ENCODE measurements at places on chromosomes 3 and 15. TPM values are rescaled to one million over a fixed set of nuclear protein-coding genes. Genes with fewer than 3 reads are reported as not detected.

Gene CMTM6
- 55.5 TPM for total RNA-seq

Gene CLDN1
- total RNA-seq, result 0.39 TPM

Gene ESYT3
- total RNA-seq, result 1.2 TPM

Gene GP5
- 1.0 TPM for total RNA-seq

Gene SOX14
- not detected for total RNA-seq

Gene NLGN1
- not detected for total RNA-seq

Gene PAQR5
- total RNA-seq, result not detected

Gene ITIH4
- total RNA-seq, result 9.7 TPM

Gene CRABP1
- total RNA-seq, result not detected

Gene OIP5
- total RNA-seq, result 18.7 TPM

Gene TGM5
- 0.09 TPM for total RNA-seq

Gene GOLGA8G
- not detected for total RNA-seq

Gene ISLR
- not detected for total RNA-seq

Gene TTLL13
- total RNA-seq, result 0.34 TPM

Gene PRICKLE2
- total RNA-seq, result not detected

Gene TRPM1
- total RNA-seq, result not detected

Gene KNG1
- not detected for total RNA-seq

Gene HTR3E
- total RNA-seq, result not detected

Gene KBTBD8
- total RNA-seq, result 8.0 TPM

Gene MINAR1
- 0.95 TPM for total RNA-seq

Gene SERPINI2
- not detected for total RNA-seq

Gene TRIP4
- 21.1 TPM for total RNA-seq

Gene SCG5
- total RNA-seq, result 4.1 TPM

Gene BBX
- 33.3 TPM for total RNA-seq

Gene SENP2
- total RNA-seq, result 29.8 TPM

Gene CYP8B1
- not detected for total RNA-seq

Gene CD80
- 9.6 TPM for total RNA-seq

Gene SLC9C1
- not detected for total RNA-seq

Gene ITPKA
- 0.93 TPM for total RNA-seq

Gene RTP1
- not detected for total RNA-seq

Gene CXCR6
- 10.3 TPM for total RNA-seq

Gene SEMA6D
- not detected for total RNA-seq

Gene MB21D2
- total RNA-seq, result 5.5 TPM

Gene CAPN7
- total RNA-seq, result 31.0 TPM

Gene TNFAIP8L3
- total RNA-seq, result 0.18 TPM

Gene PRR20G
- total RNA-seq, result not detected

Gene SI
- not detected for total RNA-seq

Gene GOLGA8S
- total RNA-seq, result 0.80 TPM

Gene P2RY13
- not detected for total RNA-seq

Gene REC114
- not detected for total RNA-seq

Gene TARS3
- 18.6 TPM for total RNA-seq

Gene IL5RA
- total RNA-seq, result not detected

Gene PATL2
- 22.5 TPM for total RNA-seq

Gene SNTN
- total RNA-seq, result not detected

Gene PPP1R14D
- not detected for total RNA-seq
